Hematopoietic multipotent progenitor cell treated with erythropoietin and hydrocortisone succinate and interleukin-3 and kit ligand, for 17 days (in vitro differentiated cells): ENCODE measurements at places on chromosomes 7 and 10.

GRCh38 chr10:97065686-97066660, 119.8 kb downstream of the SLIT1 start:
- DNase-seq = no peak

GRCh38 chr7:1645476-1645875, 24.6 kb upstream of the ELFN1 start:
- DNase-seq = no peak

DNA sequence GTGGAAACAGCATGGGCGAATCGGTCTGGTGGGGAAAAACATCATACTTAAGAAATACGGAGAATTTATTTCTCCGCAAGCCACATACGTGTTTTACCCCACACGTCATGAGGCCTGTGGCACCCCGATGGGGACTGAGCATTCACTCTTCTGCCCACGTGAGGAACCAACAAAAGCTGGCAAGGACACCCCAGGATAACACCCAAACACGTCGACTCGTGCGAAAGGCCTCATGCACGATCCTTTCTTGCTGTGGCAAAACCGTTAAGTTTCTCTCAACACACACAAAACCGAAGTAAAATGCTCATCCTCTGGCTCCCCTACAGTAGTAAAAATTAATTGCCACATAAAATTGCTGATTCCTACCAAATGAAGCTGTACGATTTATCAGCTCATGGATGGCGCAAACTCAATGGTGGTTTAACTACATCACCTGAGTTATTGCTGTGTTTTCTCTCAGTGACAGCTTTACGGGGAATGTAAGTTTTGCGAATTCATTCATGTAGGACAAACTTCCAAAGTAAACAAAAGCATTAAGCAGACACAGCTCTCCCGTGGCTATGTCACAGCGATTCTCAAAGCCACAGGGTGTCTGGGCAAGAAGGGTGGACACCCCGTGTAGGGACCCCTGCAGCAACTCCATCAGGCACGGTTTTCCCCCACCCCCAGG, 97.0 kb downstream of the CTBP2 start:
- DNase-seq = no peak

DNA sequence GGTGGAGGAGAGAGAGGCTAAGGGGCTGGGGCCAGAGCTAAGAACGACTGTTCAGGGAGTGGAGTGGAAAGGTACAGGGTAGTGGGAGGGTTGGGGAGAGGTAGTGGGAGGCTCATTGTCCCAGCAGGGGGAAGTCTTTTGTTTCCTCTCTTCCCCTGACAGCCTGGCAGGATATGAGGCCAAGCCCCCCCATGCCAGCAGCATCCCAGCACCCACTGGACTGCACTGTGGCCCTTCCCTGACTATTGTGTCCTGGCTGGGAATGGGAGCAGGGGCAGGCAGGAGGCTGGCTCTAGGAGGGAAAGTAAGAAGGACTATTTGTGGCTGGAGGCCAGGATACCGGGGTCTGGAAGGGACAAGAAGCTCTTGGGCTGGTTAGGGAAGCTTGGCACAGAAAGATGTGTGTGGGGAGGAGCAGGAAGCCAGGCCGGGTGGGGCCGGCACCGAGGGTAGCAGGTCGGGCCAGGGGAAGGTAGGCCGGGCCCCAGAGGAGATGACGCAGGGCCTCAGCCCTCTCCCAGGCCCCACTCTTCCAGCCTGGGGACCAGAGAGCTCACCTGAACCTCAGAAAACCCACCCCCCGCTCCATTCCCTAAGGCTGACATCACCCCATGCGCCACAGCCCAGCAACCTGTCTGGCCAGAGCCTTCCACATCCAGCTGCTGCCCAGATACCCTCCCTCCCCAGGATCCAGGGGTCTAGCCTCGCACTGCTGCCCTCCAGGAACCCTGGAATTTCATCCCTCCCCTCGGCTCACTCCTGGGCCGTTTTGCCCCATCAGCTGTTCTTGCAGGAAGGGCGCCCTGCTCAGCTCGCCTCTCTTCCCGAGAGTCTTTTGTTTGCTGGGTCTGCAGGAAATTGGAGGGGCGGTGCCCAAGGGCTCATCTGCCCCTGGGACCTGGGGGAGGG, 8.8 kb upstream of the EPHB4 start:
- no peak for DNase-seq

- no peak for DNase-seq
Measured at GRCh38 chr10:4770801-4771553, 55.0 kb upstream of the AKR1E2 start.

- no peak for DNase-seq
Measured at GRCh38 chr7:49486974-49487829, 286.2 kb upstream of the VWC2 start.

DNA sequence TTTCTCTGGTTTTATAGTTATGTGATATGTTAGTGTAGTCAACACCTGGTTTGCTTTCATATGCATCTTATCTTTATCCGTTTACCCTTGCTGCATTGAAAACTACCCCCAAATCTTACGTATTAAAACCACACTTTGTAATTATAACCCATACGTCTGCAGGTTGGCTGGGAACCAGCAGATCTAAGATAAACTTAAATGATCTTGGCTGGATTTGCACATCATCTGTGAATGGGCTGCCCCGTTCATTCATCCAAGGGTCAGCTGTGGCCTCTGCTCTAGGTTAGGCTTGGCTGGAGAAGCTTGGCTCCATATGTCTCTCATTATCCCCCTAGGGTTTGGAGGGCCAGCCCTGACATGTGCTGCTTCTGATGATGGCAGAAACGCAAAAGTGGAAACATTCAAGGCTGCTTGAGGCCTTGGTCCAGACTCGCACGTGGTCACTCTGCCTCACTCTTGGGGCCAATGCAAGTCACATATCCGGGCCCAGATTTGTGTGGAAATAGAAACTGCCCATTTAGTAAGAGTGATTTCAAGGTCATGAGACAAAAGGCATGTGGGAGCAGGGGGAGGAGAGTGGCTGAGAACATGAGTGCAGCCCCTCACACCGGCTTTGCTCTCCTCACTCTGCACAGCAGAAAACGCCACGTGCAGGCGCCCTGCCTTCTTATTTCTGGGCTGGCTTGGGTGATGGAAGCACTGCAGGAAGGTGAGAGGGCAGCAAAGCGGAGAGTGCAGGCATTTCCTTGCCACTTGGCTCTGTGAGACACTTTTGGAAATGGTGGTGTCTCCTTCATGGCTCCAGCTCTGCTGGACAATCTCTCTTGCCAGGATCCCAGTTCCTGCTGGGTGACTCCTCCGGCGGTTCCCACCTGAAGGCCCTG, 553.8 kb downstream of the GLRX3 start:
- no peak for DNase-seq

GRCh38 chr7:151885202-151885580, 8.3 kb upstream of the PRKAG2 start:
- DNase-seq = no peak

DNA sequence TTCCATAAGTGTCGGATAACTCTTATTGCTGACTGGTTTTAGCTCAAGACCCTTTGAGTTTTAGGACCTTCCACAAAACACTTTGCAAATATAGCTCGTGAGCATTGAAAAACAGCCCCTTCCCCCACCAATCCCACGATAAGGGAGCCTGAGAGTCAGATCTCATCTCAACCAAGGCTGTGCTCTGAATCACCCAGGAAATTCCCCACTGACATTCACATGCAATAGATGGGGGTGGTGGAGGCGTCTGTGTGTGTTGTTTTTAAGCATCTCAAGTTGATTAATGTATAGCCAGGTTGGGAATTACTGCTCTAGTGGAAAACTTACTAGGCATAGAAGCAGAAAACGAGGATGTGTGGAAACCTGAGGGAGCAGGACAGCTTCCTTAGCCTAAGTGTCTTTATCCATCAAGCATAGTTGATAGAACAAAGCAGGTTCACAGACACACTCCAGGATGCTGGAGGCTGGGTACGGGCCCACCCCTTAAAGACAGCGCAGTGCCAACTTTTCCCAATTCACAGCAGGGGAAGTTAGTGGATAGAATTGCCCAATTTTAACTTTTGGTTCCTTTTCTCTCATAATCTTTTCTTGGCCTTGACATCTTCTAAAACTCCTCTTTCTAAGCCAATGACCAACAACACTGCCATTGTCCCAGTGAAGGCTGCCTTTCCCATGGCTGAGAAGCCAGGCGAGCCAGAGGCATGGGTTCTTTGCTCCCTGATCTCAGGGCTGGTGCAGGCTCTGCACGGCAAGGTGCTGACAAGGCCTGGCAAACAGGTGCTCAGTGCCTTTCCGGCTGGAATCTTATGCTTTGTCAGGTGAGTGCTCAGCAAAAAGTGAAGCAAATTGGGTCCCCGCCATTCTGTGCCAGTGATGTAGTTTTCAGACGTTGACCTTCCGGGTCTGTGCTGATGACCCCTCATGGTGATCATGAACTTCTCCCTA, 98.5 kb upstream of the INSIG1 start:
- DNase-seq = no peak

DNA sequence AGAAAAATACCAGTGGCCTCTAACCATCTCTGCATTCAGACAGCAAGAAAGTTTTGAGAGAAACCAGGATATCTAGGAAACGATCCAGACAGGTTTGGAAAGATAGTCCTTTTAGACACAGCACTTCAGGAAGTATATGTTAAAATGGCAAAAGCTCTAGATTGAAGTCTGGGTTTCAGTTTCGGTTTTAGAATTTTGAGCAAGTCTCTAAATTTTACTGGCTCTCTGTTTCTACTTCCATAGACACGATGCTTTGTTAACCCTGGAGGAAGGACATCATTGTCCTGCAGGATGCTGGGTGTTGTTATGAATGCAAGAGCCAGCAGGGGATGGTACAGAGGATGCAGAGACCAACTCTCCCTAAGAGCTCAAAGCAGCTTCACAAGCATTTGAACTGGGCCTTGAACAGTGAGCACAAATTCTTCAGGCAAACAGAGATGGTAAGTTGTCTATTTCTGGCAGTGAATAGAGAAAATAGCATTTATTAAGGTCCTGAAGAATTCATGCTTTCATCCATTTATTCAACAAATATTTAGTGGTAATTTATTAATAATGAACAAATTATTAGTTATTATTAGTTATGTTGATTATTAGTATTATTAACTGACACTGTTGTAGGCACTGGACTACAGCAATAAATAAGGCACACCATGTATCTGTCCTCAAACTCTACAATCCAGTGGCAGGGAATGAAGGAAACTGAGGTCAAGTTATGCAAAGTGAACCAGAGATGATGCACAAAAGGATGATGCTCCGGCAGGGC, 152.7 kb upstream of the NRP1 start:
- no peak for DNase-seq

DNA sequence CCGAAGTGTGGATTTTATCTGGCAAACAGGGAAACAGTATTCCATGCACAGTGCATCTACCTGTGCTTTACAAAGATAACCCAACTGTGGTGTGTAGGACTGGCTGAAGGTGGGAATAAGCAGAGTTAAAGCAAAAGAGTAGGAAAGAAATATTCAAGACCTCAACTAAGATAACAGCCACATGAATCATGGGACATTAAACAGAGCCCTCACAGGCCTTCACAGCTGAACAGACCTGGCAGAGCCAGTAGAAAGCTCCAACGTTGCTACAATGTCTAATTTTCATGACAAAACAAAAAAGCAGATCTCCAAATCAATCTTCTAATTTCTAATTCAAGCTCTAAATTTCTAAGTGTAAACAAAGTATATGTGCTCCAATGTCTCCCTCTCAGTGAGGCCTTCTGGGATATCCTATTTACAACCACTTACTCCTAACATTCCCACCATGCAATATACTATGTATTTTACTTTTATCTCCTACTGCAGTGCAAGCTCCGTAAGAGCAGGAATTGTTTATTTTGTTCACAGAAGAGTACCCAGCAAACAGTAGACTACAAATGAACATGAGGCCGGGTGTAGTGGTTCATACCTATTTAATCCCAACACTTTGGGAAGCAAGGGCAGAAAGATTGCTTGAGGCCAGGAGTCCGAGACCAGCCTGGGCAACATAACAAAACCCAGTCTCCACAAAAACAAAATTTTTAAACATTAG, 63.5 kb downstream of the UBE2H start:
- no peak for DNase-seq

DNA sequence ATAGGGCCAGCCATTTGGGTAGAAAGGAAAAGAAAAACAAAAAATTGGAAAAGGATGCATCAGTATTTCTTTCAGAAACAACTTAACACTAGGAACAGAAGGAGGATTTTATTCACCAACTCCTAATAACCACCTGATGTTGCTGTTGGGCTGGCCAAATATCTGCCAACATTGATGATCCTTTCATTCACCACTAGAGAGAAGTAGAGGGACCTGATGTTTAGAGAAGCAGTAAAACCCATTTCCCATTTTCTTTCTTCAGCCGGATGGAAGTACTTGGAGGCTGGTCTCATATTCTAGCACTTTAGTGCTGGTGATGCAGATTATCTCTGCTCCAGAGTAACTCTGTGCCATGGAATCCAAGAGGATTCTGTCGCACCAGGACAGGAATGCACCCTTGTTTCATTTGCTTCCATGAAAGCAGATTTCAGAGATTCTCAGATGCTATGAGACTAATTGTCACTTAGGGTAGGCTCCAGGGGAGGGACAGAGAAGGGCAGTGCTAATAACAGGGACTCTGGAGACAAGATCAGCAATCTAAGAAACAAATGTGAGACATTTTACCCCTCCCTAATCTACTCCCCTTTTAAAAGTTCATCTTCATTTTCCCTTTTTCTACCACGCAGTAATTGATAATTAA, 3.1 kb downstream of the KLLN start:
- DNase-seq = peak; percentile 66

DNA sequence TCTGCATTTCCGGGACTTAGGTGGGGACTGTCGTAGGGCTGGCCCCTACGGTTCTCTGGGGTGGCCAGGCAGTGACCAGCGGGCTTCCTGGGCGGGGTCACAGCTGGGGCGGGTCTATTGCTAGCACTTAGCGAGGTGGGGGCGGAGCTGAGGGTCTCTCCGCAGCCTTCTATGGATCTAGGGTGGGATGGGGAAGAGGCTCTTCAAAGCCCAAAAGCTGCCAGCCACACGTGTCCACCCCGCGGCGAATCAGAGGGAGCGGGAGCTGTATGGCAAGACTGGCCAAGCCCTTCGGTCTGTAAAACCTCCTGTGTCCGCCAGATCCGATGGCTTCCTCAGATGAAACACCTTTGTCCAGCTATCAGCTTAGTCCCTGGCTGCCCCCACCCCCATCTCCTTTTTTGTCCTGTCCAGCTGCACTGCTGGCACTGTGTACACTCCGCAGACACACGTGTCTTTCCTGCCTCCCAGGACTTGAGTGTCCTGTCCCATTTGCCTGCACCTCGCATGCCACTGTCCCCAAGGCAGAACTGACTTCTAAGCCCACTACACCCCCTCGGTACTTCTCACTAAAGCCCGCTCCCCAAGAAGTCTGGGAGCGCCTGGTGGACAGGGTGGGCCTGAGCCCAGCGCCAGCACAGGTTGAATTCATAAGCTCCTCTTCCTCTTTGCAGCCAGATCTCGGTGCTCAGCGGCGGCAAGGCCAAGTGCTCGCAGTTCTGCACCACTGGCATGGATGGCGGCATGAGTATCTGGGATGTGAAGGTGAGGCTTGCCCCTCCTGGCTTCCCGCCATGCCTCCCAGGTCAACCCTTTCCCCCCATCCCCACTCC, 14.8 kb downstream of the PDAP1 start:
- no peak for DNase-seq

GRCh38 chr7:150910996-150911422, 58.7 kb downstream of the AOC1 start:
- DNase-seq = no peak

GRCh38 chr7:151251328-151251688, 2.8 kb upstream of the SMARCD3 start:
- DNase-seq = no peak
